GM12864 (cell line): ENCODE measurements at places on chromosomes 11 and 22.

DNA sequence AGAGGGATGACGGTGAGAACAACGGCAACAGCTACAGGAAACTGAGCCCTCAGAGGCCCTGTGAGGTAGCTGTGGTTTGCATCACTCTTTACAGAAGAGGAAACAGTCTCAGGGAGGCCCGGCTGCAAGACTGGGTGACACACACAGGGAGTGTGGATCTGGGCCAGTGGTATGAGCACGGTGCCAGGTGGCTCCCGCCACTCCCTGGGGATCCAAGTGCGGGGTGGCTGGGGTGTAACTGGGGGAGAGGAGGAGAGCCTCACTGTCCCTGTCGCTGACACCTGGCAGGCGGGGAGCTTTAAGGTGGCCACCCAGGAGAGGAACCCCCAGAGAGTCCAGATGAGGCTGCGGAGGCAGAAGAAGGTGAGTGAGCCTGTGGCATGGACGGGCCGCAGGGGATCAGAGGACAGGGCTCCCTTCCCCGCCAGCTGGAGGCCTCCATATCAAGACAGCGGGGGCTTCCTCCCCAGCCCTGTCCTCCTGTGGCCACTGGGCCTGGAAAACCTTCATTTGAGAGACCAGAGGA is 5.6 kb downstream of the RGL4 start:
- peak; percentile 37 for DNase-seq

DNA sequence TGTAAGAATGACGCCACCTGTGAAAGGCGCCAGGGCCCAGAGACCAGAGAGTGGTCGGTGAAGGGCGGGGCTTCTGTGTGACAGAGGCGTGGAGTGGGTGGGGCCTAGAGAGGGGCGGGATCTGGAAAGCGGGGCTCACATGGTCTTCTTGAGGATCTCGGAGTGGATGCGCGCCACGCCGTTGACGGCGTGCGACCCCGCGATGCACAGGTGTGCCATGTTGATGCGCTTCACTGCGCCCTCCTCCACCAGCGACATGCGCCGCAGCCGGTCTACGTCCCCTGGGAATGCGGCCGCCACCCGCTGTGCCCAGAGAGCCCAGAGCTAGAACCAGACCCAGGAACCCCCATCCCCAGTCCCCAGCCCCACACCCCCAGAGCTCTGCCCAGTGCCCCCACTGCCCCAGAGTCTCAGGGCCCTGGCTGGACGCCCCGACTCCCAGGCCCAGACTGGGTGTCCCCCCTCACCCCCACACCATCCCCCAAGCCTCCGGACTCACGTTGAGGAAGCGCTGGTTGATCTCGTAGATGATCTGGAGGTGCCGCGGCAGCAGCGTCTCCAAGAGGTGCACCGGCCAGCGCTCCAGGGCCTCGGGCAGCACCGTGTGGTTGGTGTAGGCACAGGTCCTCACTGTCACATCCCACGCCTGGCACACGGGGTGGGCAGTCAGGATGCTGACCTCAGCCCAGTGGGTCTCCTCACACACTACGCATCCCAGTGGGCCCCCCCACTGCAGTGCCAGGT is 6.2 kb downstream of the PYGM start:
- no peak for DNase-seq

GRCh38 chr11:10305964-10306918 is 1.4 kb downstream of the ADM start:
- DNase-seq: no peak

GRCh38 chr22:19019029-19019678 is 83.1 kb upstream of the PRODH start:
- DNase-seq: no peak

DNA sequence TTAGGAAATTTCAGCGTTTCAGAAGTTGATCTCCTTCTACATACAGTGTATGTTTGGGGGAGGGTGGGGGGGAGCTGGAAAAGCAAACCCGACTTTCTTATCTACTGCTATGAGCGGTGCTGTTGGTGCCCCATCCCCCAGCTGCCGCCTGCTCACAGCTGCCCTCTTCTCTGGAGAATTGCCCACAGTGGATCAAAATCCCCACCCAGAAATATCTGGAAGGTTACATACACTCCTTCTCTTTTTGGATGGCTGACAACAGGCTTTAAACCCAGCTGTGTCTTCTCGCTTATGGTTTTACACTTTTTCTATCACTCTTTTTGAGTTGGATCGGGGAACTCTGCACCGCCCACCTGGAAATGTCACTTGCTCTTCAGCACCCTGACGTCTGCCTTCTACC is 56.4 kb downstream of the DHCR7 start:
- no peak for DNase-seq

GRCh38 chr22:45036154-45036553 is 26.3 kb upstream of the PHF21B start:
- no peak for DNase-seq

DNA sequence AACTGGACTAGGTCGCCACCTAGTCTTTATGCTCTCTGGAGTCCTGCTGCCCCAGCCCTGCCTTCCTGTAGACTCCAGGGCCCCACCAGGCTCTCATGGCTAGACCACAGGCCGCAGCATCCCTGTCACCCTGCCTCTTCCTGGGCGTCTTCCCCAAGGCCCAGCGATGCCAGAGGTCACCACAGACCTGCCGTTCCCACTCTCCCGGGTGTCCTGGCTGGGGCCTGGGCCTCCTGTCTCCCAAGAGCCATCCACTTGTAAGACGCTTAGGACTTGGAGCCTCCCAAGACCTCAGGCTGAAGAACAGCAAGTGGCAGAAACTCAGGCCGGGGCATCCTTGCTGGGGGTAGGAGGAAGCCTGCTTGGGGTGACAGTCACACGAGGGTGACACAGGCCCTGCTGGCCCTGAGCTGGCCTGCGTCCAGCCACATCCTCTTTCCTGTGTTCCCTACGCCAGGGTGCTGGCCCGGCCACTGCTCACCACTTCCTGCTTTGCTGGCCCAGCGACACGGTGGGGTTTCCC is 2.0 kb upstream of the TCIRG1 start:
- no peak for DNase-seq

DNA sequence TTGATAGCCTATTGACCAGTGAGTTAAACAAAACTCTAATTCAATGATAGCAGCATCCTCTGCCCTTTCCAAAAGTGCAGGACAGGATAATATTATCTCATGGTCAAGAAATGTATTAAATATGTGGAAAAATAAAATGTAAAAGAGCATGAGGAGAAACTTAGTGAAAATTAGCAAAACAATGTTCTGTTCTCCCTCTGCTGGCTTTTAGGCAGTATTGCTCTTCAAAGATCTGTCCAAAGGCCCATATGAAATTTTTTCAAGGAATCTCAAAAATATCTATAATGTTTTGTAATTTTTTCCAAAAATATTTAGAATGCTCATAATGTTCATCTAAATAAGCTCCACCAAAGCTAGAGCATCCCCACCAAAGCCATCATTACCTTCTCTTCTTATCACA is 8.3 kb upstream of the ARL14EP start:
- no peak for DNase-seq

DNA sequence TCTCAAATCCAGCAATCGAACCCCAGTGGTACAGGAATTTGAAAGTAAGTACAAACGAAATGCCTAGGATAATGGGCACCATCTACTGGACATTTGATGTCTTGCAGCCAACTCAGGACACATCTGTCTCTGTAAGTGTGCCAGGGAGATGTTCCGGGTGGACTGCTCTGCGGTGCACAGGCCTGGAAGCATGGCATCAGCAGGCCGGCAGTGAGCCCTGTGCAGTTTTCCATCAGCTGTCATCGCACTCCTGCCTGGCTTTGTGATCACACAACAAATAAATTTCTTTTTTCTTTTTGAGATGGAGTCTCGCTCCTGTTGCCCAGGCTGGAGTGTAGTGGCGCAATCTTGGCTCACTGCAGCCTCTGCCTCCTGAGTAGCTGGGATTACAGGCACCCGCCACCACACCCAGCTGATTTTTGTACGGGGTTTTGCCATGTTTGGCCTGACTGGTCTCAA is 71.0 kb downstream of the JAM3 start:
- peak; percentile 19 for DNase-seq

DNA sequence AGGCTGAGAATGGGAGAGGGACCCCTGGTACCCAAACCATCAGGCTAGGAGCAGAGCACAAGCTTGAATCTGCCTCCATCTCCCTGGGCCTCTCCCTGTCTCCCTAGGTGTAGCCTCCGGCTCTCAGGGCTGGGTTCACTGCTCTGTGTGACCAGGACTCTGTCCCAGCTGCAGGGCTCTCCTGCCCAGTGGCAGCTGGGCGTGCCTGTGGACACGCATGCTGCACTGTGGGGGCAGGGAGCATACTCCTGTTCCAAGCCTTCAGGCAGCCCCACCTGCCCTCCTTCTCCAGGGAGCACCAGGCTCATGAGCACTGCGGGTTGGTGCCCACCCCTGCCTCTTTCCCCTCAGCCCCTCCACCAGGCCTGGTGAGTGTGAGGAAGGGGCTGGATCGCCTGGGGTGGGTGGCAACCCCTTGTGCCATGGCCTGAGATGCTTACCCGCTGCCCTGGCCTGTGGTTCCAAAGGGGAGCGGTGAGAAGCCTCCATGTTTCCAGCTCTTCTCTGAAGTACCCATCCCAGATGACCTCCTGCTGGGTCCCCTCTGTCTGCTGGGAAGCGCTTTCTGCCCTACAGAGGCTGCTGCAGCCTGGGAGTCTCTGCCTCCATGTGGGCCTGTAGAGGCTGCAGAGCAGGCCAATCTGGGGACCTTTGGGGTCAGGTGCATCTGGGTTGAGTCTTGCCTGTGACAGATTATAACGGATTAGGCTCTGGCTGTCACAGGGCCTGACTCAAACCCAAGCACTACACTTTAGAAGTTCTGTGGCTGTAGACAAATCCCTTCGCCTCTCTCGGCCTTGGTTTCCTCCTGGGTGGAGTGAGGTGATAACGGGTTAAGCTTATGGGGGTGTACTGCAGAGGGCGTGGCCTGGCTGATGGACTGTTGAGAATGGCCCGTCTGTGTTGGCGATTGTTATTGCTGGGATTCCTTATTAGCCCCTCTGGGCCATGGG is 43.7 kb downstream of the WNT11 start:
- no peak for DNase-seq

DNA sequence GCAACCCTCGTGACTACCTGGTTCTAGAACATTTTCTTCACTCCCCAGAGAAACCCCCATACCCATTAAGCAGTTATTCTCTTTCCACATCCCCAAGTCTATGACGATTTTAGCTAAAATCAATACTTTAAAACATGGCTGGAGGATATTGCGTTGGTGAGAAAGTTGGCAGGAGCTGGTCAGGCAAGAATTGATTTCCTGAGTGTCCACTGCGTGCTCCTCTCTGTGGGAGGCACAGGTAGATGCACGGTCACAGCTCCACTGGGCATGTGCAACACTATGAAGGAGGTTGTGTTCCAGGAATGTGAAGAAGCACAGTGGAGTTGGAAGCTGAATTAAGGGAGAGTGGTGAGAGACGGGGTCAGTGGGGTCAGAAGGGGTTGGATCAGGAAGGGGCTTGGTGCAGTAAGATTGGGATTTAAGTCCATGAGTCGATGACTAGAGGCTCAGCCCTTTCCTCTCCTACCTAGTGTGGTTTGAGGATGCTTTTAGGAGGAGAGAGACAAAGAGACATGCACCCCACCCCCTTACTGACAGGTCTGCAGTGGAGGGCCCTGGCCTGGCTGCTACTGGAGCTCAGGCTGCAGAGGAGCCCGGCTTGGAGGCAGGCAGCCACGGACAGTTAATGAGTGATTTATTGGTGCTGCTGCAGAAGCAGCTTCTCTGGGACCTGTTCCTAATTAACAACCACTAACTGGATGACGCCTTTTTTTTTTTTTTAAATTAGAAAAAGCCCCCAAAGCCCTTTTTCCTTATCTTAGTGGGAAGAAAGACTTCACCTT is 395.6 kb downstream of the TENM4 start:
- DNase-seq: no peak

DNA sequence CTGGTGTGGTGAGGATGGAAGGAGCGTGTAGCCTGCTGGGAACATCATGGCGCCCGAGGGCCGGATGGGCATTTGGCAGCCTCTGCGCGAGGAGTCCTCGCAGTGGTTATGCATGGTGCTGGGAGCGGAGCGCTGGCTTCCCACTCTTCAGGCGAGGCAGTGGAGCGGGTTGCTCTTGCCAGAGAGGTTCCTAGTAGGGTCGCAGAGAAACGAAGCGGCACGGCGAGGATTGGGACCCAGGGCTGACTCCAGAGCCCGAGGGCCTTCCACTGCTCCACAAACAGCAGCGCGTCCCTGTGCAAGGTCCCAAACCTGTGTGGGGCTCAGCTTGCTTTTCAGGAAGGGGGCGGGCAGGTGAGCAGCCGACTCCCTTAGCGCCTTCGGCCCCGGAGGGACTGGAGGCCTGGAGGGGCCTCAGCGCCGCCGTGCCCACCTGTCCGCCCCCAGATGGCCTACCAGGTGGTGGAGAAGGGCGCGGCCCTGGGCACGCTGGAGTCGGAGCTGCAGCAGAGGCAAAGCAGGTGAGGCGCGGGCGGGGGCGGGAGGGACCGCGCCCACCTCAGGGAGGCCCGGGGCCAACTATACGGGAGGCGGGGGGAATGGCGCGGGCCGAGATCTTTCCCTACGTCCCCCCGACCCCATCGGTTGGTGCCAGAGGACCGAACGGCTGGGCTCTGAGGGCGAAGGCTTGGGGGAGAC is 7.2 kb downstream of the ATG16L2 start:
- DNase-seq: no peak
